NCI-H774 (cell line): ENCODE measurements at places on chromosomes 5 and 9.

DNA sequence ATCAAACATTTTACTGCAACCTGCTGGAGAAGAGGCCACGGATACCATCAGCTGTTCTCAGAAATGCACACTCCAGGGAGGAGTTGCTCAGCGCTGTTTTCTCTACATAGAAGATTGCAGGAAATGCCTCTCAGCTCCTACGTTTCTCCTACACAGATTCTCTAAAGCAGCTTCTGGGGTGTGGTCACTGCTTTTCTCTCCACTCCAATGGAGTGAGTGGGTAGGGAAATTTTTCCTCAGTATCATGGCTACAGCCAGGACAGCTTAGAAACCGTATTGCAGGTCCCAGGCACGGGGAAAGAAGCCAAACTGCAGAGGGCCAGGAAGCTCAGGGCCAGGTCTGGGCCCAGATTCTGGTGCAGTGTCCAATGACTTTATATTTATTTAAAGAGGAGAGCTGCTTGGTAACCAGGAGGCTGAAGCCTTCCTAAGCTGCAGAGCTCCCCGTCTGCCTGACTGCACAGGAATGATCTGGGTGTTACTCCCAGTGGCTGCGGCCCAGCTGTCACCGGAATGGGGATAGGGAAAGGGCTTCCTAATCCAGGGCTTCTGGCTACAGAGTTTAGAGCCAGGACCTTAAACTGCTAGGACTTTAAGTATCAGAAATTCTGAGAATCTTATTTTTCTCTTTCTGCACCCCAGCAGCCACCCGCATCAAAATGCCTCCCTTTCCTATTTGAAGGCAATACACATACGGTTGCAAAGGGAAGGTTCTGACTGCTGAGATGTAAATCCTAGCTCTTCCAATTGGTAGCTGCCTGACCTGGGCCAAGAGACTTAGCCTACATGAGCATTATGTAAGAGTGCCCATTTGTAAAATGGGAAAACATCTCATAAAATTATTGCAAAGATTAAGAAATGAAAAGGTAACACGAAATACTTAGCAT, 1.4 kb upstream of the SPTAN1 start:
- DNase-seq: no peak

DNA sequence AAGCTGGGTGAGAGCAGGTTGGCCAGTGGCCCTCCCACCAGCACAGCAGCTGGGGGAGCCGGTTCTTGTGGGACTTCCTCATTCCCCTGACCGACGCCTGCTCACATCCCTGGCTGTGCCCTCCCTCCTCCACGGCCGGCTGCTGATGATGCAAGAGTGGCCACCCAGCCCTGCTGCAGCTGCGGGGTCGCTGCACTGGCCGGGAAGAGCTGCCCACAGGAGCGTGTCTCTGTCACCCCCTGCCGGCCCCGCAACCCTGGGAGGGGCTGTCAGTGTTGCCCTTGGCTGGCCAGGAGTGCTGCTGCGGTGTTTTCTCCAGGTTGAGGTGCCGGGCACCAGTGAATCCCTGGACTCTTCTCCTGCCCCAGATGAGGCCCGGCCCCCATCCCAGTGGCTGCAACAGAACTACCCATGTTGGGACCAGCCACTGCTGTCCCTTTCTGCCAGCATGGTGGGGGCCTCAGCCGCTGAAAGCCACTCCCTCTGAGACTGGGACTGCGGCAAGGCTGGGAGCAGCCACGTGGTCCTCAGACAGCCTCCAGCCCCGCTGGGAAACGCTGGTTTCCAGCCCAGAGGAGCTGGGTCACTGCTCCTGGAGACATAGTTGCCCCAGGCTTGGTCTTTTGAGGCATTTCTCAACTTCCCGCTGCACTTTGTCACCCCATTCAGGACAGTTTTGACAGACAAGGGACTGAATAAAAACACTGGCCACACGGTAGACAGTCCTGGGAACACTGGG, 739 bp downstream of the CARD9 start:
- no peak for DNase-seq

GRCh38 chr5:74530326-74531050, 110.0 kb downstream of the ENC1 start:
- DNase-seq: no peak

GRCh38 chr9:108687006-108687987, 168.5 kb downstream of the ACTL7B start:
- no peak for DNase-seq

DNA sequence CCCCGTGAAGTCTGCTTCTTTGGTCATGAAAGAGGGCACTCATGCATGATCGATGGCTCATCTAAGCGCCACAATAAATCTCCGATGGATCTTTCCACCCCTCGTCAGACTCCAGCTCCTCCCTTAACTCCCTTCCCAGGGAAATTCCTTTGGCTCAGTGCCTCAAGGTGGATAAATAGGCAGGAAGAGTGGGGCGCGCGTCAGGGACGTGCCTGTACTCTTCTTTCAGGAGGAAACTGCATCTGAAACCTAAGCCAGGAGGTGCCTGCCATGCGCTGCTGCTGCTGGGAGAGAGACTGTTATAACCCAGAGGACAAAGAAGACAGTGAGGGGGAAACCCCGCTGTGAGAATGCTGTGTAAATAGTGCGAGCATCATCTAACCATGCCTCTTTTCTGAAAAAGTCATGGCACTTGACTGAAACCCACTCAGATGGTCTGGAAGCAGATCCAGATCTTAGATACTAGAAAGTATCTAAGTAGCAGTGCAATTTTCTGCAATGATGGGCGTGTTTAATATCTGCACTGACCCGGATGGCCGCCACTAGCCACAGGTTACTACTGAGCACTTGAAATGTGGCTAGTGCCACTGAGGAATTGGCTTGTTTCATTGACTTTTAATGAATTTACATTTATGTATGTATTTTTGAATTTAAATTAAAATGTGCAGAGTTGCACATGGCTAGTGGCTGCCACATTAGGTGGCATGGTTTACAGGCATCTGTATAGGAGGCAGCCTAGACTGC, 120.3 kb upstream of the BASP1 start:
- DNase-seq: peak; percentile 39

GRCh38 chr9:112011051-112011620, 114.5 kb downstream of the UGCG start:
- no peak for DNase-seq

- no peak for DNase-seq
Measured at GRCh38 chr9:98367371-98367900, 112.0 kb upstream of the TBC1D2 start.

DNA sequence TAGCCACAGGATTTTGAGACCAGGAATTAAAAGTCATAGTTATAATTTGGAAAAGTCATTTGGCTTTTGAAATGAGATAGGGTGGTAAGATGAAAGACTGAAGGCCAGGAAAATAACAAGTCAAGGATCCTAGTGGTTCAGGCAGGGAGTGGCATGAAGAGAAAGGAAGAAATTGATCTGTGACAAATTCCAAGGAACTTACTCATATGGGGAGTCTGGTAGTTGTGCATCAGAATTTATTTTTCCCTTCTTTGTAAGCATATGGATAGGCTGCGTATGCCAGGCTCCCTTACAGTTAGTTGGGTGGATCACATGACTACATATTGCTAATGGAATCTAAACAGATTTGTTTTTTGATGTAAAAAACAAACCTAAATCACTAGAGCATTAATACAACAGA, 21.0 kb downstream of the ISL1 start:
- no peak for DNase-seq

GRCh38 chr9:111148052-111149017, 110.1 kb upstream of the LPAR1 start:
- DNase-seq: no peak

- no peak for DNase-seq
Measured at GRCh38 chr9:10003047-10003446, 609.8 kb downstream of the PTPRD start.

DNA sequence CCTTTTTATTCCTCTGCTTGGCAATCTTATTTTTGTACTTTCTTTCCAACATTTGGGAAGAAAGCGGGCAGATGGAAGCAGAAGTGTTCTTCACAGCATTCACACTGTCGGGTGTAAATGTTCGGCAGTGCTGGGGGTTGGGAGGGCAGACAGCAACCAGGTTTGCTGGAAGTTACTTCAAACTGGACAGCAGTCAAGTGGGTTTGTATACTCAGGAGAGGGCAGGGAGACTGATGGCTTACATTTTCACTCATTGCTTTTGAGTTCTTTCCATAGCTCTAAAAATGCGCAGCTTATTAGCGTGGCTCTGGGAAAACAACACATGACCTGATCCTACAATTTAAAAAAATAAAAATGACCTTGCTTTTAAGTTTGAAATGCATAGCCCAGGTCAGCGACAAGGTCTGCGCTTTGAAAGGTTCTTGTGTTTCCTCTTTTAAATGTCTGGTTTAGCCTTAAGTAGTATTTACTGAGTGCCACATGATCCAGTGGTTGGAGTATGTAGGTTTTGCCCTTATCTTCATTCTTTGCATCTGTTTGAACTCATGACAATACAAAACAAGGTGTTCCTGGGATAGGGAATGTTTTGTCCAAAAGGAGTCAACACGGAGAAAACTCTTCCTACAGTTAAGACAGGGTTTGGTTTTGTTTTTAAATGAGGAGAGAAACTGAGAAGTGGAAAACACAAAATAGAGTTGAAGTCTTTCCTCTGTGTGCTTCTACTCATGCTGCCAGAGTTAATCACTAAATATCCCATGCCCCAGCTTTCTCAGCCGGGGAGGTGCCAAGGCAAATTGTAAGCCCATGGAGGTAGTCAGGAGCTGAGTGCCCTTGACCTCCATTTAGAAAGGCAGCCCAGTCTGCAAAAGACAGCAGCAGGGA, 132.7 kb upstream of the DMRT1 start:
- DNase-seq: no peak

- DNase-seq: no peak
Measured at GRCh38 chr5:39331861-39332381, 32.4 kb downstream of the C9 start.

DNA sequence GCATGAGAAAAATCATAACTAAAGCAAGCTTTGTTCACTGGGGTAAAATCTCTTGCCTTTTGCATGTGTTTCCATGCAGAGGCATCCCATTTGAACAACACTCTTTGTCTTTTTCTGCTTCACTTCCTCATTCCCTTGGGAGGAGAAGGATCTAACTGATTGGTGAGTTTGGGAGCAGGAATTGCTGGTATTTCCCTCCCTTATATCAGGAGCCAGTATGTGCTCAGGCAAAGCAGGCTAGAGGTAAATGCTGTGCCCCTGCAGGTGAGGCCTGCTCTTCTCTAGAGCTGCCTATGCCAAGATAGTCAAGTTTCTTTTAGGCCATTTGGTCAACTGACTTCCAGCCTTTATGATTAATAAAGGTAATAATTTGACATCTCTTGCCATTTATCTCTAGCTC, 179.9 kb downstream of the COX7C start:
- DNase-seq: no peak

DNA sequence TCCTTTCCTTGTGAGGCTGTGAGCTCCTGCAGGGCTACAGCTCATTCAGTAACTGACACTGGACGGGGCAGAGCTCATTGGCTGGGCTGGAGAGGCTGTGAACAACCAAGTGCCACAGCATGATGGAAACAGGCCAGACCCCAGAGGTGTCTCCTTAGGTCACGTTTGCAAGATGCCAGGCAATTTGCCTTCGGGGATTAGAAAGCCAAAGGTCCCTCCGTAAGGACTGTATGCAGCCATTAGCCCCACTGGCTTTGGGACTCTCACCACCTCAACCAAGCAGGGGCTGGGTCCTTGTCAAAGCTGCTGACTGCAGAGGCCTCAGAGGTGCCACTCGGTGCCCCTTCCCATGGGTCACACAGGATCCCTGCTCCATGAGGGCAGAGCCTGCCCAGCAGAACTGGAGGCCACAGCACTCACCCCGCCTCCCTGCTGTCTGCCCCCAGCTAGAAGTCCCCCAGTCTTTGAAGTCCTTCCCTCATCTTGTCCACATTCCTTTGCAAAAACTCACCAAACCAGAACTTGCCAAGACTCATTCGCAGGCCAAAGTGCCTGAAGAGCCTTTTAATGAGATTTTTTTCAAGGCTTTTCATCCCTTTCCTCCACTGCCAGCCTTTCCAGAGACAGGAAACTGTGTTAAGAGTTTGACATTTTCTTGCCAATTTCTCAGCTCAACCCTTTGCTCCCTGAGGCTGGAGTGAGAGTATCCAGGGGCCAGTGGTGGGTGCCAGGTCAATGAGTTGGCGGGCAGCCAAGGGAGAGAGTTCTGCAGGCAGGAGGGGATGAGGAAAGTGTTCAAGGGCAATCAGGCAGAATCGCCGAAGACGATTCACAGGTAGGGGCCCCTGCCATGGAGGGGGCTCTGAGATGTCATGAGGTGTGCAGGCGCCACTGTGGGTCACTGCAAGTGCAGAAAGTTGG, 39.7 kb upstream of the SLC25A51 start:
- DNase-seq: no peak

DNA sequence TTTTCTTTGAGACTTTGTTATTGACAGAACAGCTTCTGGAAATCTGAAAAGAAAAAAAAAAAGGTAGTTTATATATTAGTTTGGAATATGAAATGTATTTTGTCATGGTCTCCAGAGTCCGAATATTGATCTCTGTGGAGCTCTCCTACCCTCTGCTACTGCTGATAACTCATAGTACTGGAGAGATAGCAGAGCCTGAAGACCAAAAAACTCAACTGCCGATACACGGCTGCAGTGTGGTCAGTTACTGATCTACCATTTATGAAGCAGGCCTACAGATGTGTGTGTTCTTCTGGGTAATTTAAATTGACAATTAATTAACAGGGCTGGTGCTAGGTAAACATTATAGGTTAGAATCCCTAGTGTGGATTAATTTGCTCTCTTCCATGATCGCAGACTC, 3.8 kb upstream of the FAM120A start:
- no peak for DNase-seq

GRCh38 chr5:157471709-157472108, 11.7 kb downstream of the NIPAL4 start:
- DNase-seq: no peak

- no peak for DNase-seq
Measured at GRCh38 chr5:43332401-43332800, 19.2 kb upstream of the HMGCS1 start.

- no peak for DNase-seq
Measured at GRCh38 chr5:67617051-67617450, 420.5 kb upstream of the CD180 start.

- DNase-seq: no peak
Measured at GRCh38 chr9:104746798-104747197, 685 bp upstream of the NIPSNAP3A start.

DNA sequence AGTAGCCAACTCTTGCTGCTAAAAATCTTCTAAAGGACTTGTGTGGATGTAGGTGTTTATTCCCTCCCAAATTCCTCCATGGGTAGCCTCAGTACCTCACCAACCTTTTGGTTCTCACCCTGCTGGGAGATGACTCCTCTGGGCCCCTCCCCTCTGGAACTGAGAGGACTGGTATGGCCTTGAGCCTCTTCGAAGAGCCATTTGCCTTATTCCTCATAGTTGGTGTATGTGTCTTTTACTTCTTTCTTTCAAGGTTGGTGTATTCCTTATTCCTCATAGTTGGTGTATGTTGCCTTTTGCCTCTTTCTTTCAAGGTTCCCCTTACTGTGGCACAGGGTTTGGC, 48.3 kb downstream of the GNAQ start:
- DNase-seq: no peak

GRCh38 chr5:62731022-62731421, 152.4 kb downstream of the LRRC70 start:
- DNase-seq: no peak

GRCh38 chr9:127926906-127927200, 3.7 kb downstream of the PIP5KL1 start:
- no peak for DNase-seq

- DNase-seq: no peak
Measured at GRCh38 chr5:88929385-88929784, 46.4 kb upstream of the MEF2C start.
